ENCODE measurements at places on chromosomes 7 and 10. TPM values are rescaled to one million over a fixed set of nuclear protein-coding genes. Genes with fewer than 3 reads are reported as not detected.

DNA sequence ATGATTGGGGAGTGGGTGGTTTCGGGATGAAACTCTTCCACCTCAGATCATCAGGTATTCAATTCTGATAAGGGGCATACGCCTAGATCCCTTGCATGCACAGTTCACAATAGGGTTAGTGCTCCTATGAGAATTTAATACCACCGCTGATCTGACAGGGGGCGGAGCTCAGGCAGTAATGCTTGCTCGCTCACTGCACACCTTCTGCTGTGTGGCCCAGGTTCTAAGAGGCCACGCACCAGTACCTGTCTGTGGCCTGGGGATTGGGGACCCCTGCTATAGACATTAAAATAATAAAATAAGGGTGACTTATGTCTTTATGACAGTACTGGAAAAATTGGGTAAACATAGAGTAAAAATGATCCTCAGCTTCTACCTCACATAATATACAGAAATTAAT lies 66.1 kb downstream of the SAMD9 start:
- DNase-seq: no peak

GRCh38 chr10:61195211-61195610 lies 251.2 kb upstream of the RHOBTB1 start:
- no peak for DNase-seq

GRCh38 chr7:115731796-115732471 lies 298.6 kb downstream of the TFEC start:
- DNase-seq: no peak

Gene CACNB2
- total RNA-seq: 30.0 TPM

Gene TRIM56
- total RNA-seq: 32.5 TPM

DNA sequence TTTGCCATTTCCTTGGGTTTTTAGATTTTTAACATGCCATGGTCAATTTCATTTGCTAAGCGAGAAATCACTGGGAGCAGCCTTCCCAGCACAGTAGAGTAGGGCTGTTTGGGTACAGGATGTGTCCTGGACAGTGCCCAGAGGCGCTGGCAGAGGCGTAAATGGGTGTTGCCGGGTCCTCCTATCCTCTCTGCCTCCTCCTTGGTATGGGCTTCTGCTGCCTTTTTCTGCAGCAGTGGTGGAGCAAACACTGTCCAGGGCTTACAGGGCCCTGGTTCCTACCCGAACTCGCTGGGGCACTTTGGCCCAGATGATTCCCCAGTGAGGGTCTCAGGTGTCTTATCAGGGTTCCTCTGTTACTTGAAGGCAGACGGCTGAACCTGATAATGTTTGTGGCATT lies 298.3 kb downstream of the RPS24 start:
- peak; percentile 46 for DNase-seq

DNA sequence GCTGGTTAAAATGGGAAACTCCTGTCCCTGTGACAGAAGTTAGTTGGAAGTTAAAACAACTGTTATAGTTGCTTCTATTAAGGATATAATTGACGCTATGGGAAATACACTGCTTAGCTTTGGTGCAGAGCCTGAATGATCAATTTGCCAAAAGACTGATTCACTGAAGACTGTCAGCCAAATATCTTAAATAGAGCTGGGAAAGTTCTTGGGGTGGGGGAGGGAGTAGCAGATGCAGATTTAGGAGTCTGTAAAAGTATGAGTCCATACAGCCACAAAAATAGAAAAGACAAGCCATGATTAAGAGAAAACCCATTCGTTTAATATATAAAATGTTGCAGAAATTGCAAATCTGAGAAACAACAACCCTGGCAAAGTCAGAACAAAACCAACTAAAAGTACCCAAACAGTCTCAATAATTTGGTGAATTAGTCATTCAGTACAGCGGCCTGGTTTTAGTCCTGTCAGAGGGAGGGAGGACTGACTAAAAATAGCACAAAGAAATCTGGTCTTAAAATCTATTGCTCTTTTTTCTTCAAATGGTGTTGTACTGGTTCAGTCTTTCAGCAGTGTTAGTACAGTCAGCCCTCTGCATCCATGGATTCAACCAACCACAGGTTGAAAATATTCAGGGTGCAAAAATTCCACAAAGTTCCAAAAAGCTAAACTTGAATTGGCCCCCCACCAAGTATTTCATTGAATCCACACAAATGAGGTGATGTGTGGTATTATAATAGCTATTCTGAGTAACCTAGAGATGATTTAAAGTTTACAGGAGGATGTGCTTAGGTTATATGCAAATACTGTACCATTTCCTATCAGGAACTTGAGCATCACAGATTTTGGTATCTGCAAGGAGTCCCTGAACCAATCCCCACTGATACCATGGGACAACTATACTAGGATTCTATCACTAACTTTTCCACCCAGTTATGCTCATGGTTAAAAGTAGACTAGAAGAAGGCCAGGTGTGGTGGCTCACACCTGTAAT lies 30.0 kb downstream of the STK17A start:
- no peak for DNase-seq

DNA sequence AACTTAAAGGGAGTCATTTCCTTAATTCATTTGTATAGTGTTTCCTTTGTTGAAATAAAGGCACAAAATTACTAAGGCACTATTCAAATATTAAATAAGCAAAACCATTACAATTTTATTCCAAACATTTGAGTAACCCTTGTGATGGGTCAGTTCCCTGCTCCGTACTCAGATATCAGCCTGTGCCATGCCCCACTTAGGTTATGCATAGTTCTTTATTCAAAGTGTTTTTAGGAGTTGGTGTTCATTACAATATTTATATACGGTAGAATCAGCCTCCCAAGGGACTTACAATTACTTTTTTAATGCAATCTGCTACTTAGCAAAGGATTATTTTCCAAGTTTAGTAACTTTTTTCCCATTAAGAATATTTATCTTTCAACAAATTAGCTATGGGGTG lies 119.3 kb upstream of the SEMA3D start:
- no peak for DNase-seq

GRCh38 chr7:71477441-71477840 lies 345.5 kb downstream of the GALNT17 start:
- DNase-seq: no peak

GRCh38 chr10:17348501-17349349 lies 105.7 kb downstream of the ST8SIA6 start:
- DNase-seq: peak; percentile 75

Gene PNLIPRP2
- not detected for total RNA-seq

Gene ZNF33A
- 21.8 TPM for total RNA-seq

Gene PRLHR
- 2.4 TPM for total RNA-seq

Gene NOS3
- total RNA-seq: 6.6 TPM

DNA sequence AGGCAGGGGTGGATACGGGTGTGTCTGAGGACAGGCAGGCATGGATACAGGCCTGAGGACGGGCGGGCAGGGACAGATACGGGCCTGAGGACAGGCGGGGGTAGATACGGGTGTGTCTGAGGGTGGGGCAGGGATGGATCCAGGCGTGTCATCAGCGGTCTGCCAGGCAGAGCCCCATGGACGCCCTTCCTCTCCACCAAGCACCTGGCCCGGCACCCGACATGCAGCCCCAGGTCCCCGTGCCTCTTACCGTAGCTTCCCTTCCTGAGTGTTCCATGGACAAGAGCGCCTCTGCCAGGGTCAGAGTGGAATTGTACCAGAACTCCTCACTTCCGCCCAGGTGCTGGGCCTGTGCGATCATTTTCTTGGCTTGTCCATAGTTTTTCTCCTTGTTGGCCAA lies 74.6 kb upstream of the NKX6-2 start:
- peak; percentile 3 for DNase-seq

- no peak for DNase-seq
Observed at GRCh38 chr7:116356979-116357378, 142.6 kb upstream of the CAV2 start.

Gene NPC1L1
- total RNA-seq: not detected

DNA sequence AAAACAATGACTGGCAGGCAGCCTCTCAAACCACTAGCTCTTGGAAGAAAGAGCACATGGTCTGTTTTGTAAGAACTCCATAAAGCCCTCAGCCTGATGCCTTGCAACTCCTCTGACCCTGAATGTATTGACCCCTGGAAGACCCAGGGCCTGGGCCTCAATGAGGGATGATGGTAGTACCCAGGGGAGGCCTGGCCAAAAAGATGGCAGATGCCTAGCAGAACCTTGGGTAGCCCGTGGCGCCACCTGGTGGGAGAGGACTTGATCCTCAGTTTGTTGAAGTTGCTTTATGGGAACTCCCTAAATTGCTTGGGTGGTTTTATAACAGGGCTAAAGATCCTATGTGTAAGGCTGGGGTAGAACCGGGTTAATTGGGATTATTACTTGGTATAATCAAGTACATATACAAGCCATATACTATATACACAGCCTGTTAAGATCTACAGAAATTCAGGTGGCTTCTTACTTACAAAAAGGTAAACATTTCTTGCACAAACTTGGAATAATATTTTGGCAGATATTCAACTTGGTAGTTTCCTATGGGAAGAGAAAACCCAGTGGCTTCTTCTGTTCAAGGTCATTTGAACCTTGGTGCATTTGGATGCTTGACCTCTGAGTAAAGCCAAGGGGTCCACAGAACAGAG lies 95.8 kb upstream of the CACUL1 start:
- peak; percentile 49 for DNase-seq

Gene UPK3BL2
- total RNA-seq: 24.1 TPM

- peak; percentile 1 for DNase-seq
Observed at GRCh38 chr7:44292876-44293560, 32.4 kb downstream of the CAMK2B start.

Gene CABCOCO1
- not detected for total RNA-seq

- DNase-seq: peak; percentile 86
Observed at GRCh38 chr7:142854372-142855113, at the start of gene EPHB6. Gene EPHB6 (plus strand): TSS chr7:142855076. CDS start chr7:142863228, 8,152 bp downstream.

Gene WDFY4
- total RNA-seq: 5.2 TPM

Gene STEAP2
- 48.2 TPM for total RNA-seq

GRCh38 chr10:61503051-61503450 lies 49.9 kb upstream of the TMEM26 start:
- no peak for DNase-seq

GRCh38 chr7:117111535-117111934 lies 158.2 kb downstream of the ST7 start:
- DNase-seq: no peak

GRCh38 chr7:10802526-10802925 lies 171.1 kb upstream of the PHF14 start:
- no peak for DNase-seq

Gene LHFPL3
- 0.83 TPM for total RNA-seq

- no peak for DNase-seq
Observed at GRCh38 chr7:29500719-29501118, 62.9 kb upstream of the PRR15 start.

DNA sequence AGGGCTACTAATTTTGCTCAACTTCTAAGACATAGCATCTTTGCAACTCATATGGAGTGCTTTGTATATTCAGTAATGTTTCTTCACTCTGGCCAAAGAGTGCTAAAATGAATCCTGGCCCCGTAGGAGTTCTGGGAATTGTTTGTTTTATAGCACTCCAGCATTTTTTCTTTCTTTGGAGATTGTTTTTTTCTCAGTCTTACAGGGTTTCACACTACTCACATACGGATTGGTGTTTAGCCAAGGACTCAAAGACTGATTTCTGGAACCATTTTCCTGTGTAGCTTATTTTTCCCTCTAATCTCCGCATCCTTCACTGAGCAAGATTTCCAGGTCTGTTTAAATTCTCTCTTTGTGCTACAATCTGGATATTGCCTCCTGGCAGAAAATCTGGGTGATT lies 6.4 kb downstream of the TAS2R41 start:
- no peak for DNase-seq

DNA sequence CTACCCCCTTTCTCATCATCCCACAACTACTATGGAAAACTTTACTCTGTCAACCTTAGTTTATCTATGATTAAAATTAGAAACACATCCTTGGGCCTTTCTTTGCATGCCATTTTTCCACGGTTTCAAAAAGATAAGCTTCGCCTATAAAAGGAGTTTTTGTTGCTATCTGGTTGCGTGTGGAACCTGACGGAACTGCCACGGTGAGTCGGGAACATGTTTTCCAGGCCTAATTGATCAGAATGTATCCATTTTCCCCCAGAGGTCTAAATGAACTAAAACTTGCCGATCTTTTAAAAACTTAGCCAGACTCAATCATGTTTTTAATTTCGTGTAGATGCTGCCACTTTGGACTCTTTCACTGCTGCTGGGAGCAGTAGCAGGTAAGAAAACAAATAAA lies at the start of gene PNLIP:
Gene PNLIP (plus strand): TSS at position 176 of the 400 bp plus-strand sequence. CDS start 162 bp downstream, at position 338.
- DNase-seq: no peak

Gene COBL
- 3.9 TPM for total RNA-seq

- no peak for DNase-seq
Observed at GRCh38 chr10:107894516-107894915, 730.0 kb upstream of the SORCS1 start.

DNA sequence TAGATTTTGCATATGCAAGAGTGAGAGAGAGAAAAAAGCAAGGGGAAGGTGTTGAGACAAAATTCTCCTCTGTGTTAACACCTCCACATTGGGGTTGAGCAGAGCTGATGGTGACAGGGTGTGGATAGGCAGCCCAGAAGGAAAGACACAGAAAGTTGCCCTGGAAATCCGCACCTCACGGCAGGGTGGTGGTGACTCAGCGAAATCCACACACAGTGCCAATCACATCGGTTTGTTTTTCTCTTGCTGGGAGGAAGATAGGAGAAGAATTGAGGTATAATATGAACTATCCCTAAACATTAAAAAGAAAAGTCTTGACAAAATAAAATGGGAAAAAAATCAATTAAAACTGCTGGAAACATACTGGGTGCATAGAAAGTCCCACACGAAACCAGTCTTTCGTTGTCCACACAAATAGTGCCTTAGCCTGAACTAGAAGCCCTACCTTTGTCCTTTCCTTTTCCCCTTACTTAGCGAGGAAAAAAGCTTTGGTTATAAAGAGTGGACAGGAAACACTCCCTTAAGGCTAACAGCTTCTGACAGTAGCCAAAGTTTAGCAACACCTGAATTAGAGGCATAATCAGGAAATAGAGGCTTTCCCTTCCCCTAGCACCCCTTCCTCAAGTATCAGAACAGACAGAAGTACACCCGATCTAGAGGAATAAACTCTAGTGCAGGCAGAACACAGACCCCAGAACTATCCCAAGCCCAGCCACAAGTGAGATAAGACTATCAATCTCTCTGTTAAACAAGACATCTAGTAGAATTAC lies 39.2 kb upstream of the DNAJC1 start:
- no peak for DNase-seq

Gene GSTO1
- 131 TPM for total RNA-seq

GRCh38 chr7:156765901-156766656 lies 125.5 kb downstream of the RNF32 start:
- DNase-seq: no peak

DNA sequence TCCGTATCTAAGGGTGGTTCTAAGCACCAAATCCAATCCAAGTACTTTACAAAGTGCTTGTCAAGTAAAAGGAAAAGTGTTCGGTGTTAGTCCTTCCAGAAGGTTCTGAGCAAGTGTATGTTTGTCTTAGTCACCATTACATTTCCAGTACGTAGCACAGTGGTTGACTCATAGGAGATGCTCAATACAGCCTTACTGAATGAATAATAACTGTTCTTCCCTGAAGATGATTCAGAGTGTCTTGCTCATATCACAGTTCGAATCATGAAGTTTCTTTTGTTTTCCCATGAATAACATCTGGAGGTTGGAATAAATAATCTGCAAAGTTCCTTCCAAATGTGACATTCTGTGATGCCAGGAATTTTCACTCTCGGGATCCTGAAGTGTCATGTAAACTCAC lies 53.4 kb downstream of the WNT2 start:
- no peak for DNase-seq

Data from uterus (tissue), 4 donors.